ENCODE measurements at places on chromosomes 3 and 15.

- no peak for DNase-seq
These were observed 89.3 kb downstream of the ALCAM start for GRCh38 chr3:105456017-105456416.

GRCh38 chr3:161420746-161421145, 49.4 kb upstream of the SPTSSB start:
- DNase-seq: no peak

DNA sequence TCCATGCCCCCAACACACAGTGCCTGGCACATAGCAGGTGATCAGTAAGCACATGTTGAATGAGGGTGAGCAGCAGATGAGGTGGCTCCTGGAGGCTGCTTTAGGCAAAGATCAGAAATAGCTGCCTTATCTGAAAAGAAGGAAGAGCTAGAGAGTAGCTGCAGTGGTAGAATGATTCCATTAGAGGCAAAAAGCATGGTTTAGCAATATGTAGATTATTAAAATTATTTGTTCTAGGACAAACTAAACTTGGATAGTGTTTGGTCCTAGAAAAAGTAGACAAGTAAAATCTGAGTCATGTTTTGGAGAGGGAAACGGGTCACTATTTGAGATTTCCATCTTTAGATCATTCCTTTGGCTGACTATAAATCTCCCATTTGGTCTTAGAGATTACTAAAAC, 32.1 kb downstream of the KIF7 start:
- DNase-seq: no peak

GRCh38 chr3:74263031-74263430, 351.4 kb downstream of the CNTN3 start:
- DNase-seq: no peak

DNA sequence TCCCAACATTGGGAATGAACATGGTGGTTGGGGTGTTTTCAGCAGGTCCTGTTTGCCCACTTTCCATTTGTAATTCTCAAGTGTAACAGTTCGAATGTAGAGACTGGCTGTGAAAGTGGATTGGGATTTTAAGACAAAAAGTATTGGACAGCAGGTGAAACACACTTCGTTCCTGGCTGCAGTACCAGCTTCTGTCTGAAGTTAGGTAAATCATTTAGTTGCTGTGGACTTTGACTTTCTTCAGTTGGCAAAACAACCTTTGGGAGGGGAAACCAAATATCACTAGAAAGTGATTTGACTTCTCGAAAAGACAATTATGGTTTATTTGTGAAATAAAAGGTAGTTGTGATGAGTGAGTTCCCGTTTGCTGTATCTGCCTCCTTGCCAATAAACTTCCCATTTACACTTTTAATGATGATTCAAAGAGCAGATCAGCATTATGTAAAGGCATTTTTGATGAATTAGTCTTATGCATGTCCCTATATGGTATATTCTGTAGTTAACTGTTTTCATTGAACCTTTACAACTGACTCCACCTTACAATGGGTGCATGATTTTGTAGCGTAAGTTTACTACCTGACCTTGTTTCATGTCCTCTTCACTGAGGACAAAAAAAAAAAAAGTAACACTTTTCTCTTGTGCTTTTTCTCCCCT, 34.0 kb downstream of the FNDC3B start:
- no peak for DNase-seq

- DNase-seq: no peak
These were observed 126.8 kb upstream of the PFN2 start for GRCh38 chr3:150097588-150097890.

DNA sequence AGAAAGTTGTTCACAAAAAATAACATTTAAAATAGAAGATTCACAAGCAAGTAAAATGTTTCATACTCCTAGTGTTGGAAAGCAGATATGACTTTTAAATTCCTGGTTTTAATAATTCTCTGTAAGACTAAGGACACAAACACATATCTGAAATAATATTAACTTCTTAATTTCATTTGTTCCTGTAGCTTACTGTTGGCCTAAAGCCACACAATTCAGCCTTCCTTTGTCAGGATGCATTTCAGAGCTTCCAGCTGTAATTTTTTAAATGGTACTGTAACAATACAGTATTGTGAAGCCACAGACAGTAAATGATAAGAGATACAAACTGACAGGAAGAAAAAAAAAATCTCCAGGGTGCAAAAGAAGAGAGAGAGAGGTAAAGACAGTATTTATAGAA, 84.2 kb downstream of the TMCC1 start:
- DNase-seq: no peak

DNA sequence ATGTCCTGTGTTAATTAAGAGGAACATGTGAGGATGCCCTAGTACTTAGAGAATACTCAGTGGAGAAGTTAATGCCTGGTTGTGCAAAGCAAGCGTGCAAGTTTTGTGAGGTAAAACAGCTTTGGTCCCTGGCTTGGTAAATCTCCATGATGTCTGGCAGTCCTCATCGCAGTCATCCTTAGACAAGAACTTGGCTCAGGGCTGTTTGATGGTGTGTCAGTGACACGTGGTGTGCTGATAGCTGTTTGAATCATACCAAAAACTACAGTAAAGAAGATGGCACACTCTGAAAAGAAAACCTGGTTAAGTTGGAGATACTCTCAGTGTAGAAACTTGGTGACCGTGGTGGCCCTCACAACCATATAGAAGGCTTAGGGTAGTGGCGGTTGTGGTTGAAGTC, 361.7 kb downstream of the FEZF2 start:
- no peak for DNase-seq

DNA sequence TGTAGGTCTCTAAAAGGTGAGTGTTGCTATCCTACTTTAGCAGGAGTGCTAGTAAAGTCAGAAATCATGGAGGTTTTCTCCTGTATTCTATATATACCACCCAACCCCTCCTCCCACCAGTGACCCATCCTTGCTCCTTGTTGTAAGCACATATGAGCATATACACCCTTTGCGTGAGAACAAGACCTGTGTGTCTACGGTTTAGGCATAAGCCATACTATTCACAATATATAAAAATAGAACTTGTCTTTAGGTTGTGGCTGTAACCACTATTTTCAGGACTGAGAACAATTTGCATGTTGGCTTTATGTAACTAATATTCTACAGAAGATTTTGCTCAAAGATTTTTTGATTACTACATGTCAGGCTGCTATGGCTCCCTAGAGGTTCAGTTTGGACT, 59.1 kb upstream of the TOP2B start:
- DNase-seq: no peak

- DNase-seq: no peak
These were observed 2.5 kb upstream of the USF3 start for GRCh38 chr3:113698956-113699355.

GRCh38 chr15:71545223-71545760, 265.1 kb upstream of the NR2E3 start:
- no peak for DNase-seq

All from stimulated activated CD4-positive, alpha-beta T cell treated with anti-CD3 and anti-CD28 coated beads, Interleukin-4, amount 100 ng/mL, for 1 hour (primary cell).